Bronchus fibroblast of lung (primary cell): ENCODE measurements at places on chromosomes 1 and 21. TPM values are rescaled to one million over a fixed set of nuclear protein-coding genes. Genes with fewer than 3 reads are reported as not detected.

TNFRSF9 gene
- 0.15 and 0.34 TPM in 2 replicates for total RNA-seq

LIPI gene
- not detected in 2 replicates for total RNA-seq

FALEC gene
- not detected in 2 replicates for total RNA-seq

RGS2 gene
- total RNA-seq, result 7.1 and 9.9 TPM in 2 replicates

SYNC gene
- total RNA-seq, result 10.6 and 15.8 TPM in 2 replicates

SPRR1B gene
- total RNA-seq, result not detected in 2 replicates

MUL1 gene
- total RNA-seq, result 22.7 and 24.1 TPM in 2 replicates

ADCY10 gene
- not detected in 2 replicates for total RNA-seq

SERTAD4 gene
- under 0.01 and 0.15 TPM in 2 replicates for total RNA-seq

S1PR1 gene
- total RNA-seq, result 15.5 and 16.8 TPM in 2 replicates

HIVEP3 gene
- 1.9 and 2.4 TPM in 2 replicates for total RNA-seq

ASCL5 gene
- under 0.01 TPM in 1 of 2 replicates, not detected in the other for total RNA-seq

CFHR4 gene
- not detected in 2 replicates for total RNA-seq

AMIGO1 gene
- 0.89 and 1.0 TPM in 2 replicates for total RNA-seq

COL24A1 gene
- total RNA-seq, result 0.15 and 0.34 TPM in 2 replicates

ETV3L gene
- not detected in 2 replicates for total RNA-seq

RGS4 gene
- 111 and 142 TPM in 2 replicates for total RNA-seq

FAM89A gene
- total RNA-seq, result 4.2 and 5.1 TPM in 2 replicates

FAM110D gene
- not detected in 2 replicates for total RNA-seq

TCEANC2 gene
- 2.4 and 3.0 TPM in 2 replicates for total RNA-seq

GPR153 gene
- total RNA-seq, result 3.0 and 3.4 TPM in 2 replicates

NCF2 gene
- total RNA-seq, result not detected in 2 replicates

CTSE gene
- total RNA-seq, result not detected in 2 replicates

ACTA1 gene
- not detected in 2 replicates for total RNA-seq

DIO1 gene
- not detected in 2 replicates for total RNA-seq

MPL gene
- total RNA-seq, result under 0.01 TPM in 1 of 2 replicates, not detected in the other

FBLIM1 gene
- 61.7 and 63.5 TPM in 2 replicates for total RNA-seq

LCE3D gene
- total RNA-seq, result not detected in 2 replicates

OR2T2 gene
- total RNA-seq, result not detected in 2 replicates

HPCAL4 gene
- not detected in 2 replicates for total RNA-seq

GSTM1 gene
- total RNA-seq, result not detected in 2 replicates

HEYL gene
- total RNA-seq, result under 0.01 TPM in 1 of 2 replicates, not detected in the other

TNFRSF8 gene
- not detected in 2 replicates for total RNA-seq

OR2T29 gene
- total RNA-seq, result not detected in 2 replicates

NFASC gene
- total RNA-seq, result 0.15 and 1.2 TPM in 2 replicates

VWA1 gene
- 7.1 and 7.9 TPM in 2 replicates for total RNA-seq

CFHR1 gene
- 0.17 TPM in 1 of 2 replicates, not detected in the other for total RNA-seq

PDZK1IP1 gene
- not detected in 2 replicates for total RNA-seq

PTGFR gene
- 7.0 and 9.6 TPM in 2 replicates for total RNA-seq

NPR1 gene
- total RNA-seq, result under 0.01 and 0.15 TPM in 2 replicates
